GM18507 (cell line): ENCODE measurements at places on chromosomes 2 and 18.

DNA sequence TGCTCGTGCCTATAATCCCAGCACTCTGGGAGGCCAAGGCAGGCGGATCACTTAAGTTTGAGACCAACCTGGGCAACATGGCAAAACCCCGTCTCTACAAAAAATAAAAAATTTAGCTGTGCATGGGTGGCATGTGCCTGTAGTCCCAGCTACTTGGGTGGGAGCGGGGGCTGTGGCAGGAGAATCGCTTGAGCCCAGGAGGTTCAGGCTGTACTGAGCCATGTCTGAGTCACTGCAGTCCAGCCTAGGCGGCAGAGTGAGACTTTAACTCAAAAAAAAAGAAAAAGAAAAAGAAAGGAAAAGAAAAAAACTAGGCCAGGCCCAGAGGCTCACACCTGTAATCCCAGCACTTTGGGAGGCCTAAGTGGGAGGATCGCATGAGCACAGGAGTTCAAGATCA lies 30.8 kb downstream of the TWSG1 start:
- no peak for DNase-seq

DNA sequence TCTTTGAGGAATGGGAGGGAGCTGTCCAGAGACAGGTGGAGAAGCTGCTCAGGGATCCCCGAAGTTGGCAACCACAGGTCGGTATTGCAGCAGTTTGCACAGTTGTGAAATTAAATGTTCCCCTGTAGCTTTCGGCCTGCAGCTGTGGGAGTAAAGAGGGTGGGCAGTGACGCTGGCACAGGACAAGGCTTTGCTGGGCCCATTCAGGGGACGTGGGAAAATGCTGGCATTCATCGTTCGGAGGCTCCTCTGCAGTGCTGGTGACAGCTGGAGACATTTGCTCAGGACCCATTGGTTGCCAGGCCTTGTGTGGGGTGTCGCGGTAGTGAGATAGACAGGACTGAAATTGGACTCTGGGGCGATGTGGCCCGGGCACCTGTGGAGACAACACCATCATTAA lies 173.7 kb downstream of the MYCN start:
- no peak for DNase-seq

DNA sequence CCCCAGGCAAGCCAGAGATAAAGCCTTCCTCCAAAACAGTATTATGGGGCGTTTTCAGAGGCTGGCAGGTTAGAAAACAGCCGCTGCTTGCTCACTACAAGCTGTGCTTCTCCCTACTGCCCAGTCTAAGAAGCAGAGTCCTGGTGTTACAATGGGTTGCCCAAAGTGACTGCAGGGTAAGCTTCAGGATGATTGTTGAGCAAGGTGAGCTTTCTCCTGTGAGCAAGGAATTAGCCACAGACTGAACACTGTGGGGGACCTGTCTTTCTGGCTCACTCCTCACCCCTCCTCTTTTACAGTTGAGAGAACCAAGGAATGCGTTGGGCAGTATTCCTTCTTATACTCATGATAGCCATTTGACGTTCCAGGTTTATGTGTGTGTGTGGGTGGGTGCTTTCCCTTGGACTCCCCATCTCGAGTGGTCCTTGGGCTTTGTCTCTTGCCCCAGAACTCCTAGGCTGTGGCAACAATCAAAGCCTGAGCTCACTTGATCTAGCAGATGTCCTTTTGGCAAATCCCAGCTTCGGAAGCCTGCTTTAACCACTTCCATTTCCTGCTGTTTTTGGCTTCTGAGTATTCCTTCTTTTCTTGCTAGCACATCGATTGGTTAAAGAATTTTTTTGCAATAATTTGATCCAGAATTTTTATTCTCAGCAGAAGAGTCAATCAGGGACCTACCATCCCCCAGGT lies 47.5 kb downstream of the KDM3A start:
- no peak for DNase-seq

DNA sequence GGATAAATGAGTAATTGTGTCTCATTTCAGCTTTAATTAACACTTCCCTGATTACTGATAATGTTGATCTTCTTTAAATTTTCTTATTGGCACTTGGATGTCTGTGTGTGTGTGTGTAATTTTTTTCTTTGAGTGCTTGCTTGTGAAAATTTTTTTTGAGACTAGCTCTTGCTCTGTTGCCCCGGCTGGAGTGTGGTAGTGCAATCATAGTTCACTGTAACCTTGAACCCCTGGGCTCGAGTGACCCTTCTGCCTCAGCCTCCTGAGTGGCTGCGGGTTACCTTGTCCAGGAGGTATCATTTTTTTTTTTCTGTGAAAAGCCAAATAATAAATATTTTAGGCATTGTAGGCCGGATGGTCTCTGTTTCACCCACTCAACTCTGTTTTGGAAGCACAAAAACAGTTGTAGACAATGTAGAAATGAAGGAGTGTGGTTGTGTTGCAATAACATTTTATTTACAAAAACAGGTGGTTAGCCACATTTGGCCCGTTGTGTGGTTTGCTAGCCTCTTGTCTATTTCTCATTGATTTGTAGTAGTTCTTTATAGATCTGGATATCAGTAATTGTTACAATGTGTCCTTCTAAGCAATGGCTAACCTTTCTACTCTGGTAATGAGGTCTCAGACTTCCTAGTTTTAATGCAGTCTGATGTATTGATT lies 7.9 kb downstream of the IL1RL2 start:
- DNase-seq = no peak

- no peak for DNase-seq
These were observed 255.3 kb downstream of the PDE11A start for GRCh38 chr2:177817300-177817699.

DNA sequence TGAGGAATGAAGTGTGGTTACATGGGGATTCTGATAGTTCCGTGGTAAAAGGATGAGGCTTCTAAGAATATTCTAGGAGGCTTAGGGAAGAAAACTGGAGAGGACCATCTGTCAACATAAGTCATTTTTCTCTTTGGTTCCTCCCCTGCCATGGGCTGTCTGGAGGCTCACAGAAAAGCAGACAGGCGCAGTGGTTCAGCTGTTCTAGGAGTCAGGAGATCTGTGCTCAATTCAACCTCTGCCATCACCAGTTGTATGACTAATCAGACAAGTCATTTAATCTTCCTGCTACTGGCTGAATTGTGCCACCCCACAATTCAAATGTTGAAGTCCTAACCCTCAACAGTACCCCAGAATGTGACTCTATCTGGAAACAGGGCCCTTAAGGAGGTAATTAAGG lies 36.4 kb downstream of the ADAM17 start:
- no peak for DNase-seq

GRCh38 chr2:111632661-111633060 lies 251.3 kb downstream of the ANAPC1 start:
- no peak for DNase-seq

- no peak for DNase-seq
These were observed 18.6 kb upstream of the COL6A3 start for GRCh38 chr2:237432484-237433092.

- DNase-seq = no peak
These were observed 167.9 kb downstream of the IRS1 start for GRCh38 chr2:226631671-226632070.

GRCh38 chr2:132581991-132582738 lies 87.8 kb downstream of the LYPD1 start:
- DNase-seq = peak; percentile 12

GRCh38 chr2:37230581-37230980 lies 815 bp downstream of the CEBPZ start:
- no peak for DNase-seq

DNA sequence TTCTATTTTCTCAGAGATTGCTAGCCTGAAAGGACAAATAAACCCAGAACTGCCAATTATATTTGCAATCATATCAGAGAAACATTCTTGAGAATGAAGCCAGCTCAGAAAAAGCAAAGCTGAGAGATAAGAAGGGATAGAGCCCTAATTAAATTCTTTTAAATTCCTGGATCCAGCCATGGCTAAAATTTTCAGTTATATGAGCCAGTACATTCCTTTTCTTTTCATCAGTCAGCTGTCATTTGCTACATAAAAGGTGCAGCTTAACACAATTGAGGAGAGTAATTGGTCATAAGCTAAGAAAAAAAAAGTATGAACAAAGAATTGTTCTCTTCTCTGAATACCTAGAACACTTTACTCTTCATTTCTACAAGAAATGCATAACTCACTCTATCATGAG lies 303.5 kb upstream of the FIGN start:
- no peak for DNase-seq

GRCh38 chr2:189594305-189594704 lies 13.7 kb upstream of the SLC40A1 start:
- no peak for DNase-seq

DNA sequence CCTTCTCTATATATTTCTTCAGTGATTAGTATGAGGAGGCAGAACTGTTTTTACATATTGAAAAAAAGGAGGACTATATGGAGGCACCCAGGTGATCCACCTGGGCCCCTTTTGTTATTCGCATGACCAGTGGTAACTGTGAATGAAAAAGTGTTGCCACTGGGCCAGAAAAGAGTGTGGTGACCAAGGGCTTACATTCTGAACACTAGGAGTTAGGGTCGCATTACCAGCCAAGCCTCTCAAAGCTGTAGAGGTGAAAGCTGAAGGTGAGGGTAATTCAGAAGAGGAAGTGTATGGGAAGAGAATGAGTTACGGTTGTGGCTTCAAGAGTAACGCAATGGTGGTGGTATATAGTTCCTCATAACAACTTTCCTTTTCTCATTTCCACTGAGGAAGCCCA lies 487.6 kb downstream of the TMEM182 start:
- DNase-seq = no peak

DNA sequence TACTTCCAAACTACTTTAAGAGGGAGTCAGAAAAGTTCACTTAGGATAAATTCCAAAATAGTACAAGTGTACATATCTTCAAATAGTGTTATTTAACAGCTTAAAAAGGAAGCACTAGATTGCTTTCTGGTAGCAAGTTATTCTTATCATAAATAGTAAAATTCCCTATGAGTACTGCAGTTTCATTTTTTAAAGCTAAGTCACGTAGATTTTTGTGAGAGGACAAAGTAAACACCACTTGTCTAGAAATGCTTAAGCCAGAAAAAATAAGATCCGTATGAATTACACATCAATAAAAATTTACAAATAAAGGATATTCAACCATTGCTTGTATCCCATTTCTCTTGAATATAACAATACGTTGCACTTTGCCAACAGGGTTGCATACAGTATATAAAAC lies 19.2 kb downstream of the HNRNPLL start:
- no peak for DNase-seq
